ENCODE measurements at places on chromosomes 11 and 22. TPM values are rescaled to one million over a fixed set of nuclear protein-coding genes. Genes with fewer than 3 reads are reported as not detected.

Gene OR52N4
- 0.75 TPM for polyA plus RNA-seq

Gene OR4P4
- not detected for polyA plus RNA-seq

Gene VPS37C
- 2.0 TPM for polyA plus RNA-seq

Gene CDC42EP2
- polyA plus RNA-seq = not detected

Gene TRIM44
- polyA plus RNA-seq = 42.0 TPM

Gene RASSF10
- not detected for polyA plus RNA-seq

Gene PDE3B
- 5.5 TPM for polyA plus RNA-seq

Gene A4GALT
- polyA plus RNA-seq = not detected

Gene MIOX
- not detected for polyA plus RNA-seq

Gene GTSE1
- polyA plus RNA-seq = not detected

Gene OR51B2
- not detected for polyA plus RNA-seq

Gene HEPN1
- polyA plus RNA-seq = not detected

Gene SHISAL1
- polyA plus RNA-seq = not detected

Gene FAR1
- 14.0 TPM for polyA plus RNA-seq

Gene CABP2
- not detected for polyA plus RNA-seq

Gene OR5P2
- not detected for polyA plus RNA-seq

Gene HMGXB4
- polyA plus RNA-seq = 9.1 TPM

Gene MUC2
- polyA plus RNA-seq = not detected
